ENCODE measurements at places on chromosomes 7 and 10.

DNA sequence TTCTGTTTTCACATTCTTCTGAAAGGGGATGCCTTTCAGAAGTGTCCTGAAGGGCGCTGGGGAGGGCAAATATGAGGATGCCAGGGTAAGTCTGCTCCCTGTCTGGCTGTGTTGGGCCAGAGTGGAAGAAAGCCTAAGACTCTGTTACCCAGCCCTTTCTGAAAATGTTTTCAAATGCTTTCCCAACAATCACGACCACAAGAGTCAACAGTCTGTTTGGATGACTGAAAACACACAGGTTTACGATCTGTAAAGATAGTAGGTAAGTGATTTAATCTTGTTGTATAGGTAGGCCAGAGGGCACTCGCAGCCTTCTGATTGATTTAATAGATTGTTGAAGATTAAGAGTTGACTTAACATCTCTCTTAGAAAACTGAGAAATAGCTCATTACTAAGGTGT, 13.2 kb downstream of the SGPL1 start:
- H3K27ac ChIP-seq: no peak overlapping the region
- H3K36me3 ChIP-seq: peaks cover 33% of the 10 kb centered on the region
- H3K27me3 ChIP-seq: no peaks in the 10 kb centered on the region
- H3K4me3 ChIP-seq: no peak overlapping the region
- peaks cover 22% of the 10 kb centered on the region for H3K4me1 ChIP-seq

- H3K4me1 ChIP-seq: peaks cover 11% of the 10 kb centered on the region
- H3K36me3 ChIP-seq: no peaks in the 10 kb centered on the region
- DNase-seq: no peak
- no peak overlapping the region for H3K27ac ChIP-seq
- no peak overlapping the region for H3K4me3 ChIP-seq
Observed at GRCh38 chr10:86347856-86348255, 18.7 kb downstream of the GRID1 start.

- peak; percentile 94 for DNase-seq
- H3K4me3 ChIP-seq: no peak overlapping the region
- H3K4me1 ChIP-seq: peaks cover 24% of the 10 kb centered on the region
- H3K36me3 ChIP-seq: no peaks in the 10 kb centered on the region
- no peaks in the 10 kb centered on the region for H3K27me3 ChIP-seq
Observed at GRCh38 chr10:114306116-114306973, 67.3 kb downstream of the VWA2 start.

GRCh38 chr10:73876971-73877370, 2.6 kb upstream of the CAMK2G start:
- H3K4me1 ChIP-seq: peaks cover 20% of the 10 kb centered on the region
- H3K27me3 ChIP-seq: no peaks in the 10 kb centered on the region
- no peak overlapping the region for H3K27ac ChIP-seq
- no peak for DNase-seq
- peaks cover 8% of the 10 kb centered on the region for H3K36me3 ChIP-seq
- no peak overlapping the region for H3K4me3 ChIP-seq

GRCh38 chr7:91416155-91416865, 152.1 kb downstream of the FZD1 start:
- H3K27ac ChIP-seq: no peak overlapping the region
- no peaks in the 10 kb centered on the region for H3K4me1 ChIP-seq
- no peaks in the 10 kb centered on the region for H3K27me3 ChIP-seq
- DNase-seq: no peak

- no peaks in the 10 kb centered on the region for H3K27me3 ChIP-seq
- H3K4me1 ChIP-seq: no peaks in the 10 kb centered on the region
- H3K4me3 ChIP-seq: no peak overlapping the region
- H3K36me3 ChIP-seq: no peaks in the 10 kb centered on the region
Observed at GRCh38 chr10:49255883-49256282, 43.1 kb upstream of the C10orf71 start.

DNA sequence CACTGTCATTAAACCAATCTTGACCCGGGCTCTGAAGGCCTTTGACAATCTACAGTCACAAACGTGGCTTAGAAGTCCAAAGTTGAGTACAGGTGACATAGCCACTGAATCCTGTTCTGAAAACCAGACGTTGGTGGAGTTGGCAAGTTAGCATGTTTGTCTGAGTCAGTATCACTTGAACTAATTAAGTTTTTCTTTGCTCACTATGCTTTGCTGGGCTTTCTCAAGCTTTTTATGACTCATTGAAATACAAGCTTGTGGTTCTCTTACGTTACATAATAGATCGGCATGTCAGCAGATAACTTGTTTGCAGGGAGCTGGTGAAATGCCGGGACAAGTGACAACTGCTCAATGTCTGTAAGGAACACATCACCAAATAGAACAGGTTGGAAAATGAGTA, 53.8 kb downstream of the ARL5B start:
- no peaks in the 10 kb centered on the region for H3K27me3 ChIP-seq
- no peaks in the 10 kb centered on the region for H3K36me3 ChIP-seq
- H3K4me1 ChIP-seq: no peaks in the 10 kb centered on the region

- H3K4me3 ChIP-seq: no peak overlapping the region
- no peak overlapping the region for H3K27ac ChIP-seq
- H3K36me3 ChIP-seq: no peaks in the 10 kb centered on the region
Observed at GRCh38 chr10:103800789-103801540, 54.4 kb downstream of the SH3PXD2A start.

DNA sequence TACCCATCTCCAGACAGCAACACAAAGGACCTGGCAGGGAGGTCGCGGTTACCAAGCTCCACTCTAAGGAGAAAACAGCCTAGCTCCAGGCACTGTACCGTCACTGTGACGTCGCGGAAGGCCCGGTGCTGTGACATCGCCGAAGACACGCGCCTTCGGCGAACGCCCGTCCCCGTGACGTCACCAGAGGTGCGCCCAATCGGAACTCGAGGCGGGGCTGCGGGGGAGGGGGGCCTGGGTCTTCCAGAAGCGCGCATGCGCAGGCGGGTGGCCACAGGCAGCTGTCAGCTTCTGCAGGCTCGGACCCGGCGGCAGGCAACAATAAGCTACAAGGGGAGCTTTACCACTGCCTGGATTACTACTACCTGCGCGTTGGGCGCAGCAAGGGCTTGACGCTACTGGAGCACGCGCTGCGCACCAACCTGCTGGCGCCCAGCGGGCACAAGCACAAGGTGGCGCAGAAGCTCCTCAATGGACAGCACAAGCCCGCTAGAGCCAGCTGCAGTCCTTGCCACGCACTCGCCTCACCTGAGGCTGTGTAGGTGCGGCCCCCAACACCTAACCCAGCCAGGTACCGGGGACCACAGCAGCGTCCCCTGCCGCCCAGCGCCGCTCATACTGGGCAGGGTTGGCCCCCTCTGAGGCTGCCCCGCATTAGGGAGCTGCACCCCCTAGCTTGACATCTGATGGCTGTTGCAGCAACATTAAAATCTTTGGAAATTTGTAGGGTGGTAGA, 208.4 kb downstream of the TPST1 start:
- no peaks in the 10 kb centered on the region for H3K36me3 ChIP-seq
- H3K4me3 ChIP-seq: no peak overlapping the region
- no peaks in the 10 kb centered on the region for H3K27me3 ChIP-seq
- DNase-seq: peak; percentile 37
- H3K4me1 ChIP-seq: peaks cover 4% of the 10 kb centered on the region

DNA sequence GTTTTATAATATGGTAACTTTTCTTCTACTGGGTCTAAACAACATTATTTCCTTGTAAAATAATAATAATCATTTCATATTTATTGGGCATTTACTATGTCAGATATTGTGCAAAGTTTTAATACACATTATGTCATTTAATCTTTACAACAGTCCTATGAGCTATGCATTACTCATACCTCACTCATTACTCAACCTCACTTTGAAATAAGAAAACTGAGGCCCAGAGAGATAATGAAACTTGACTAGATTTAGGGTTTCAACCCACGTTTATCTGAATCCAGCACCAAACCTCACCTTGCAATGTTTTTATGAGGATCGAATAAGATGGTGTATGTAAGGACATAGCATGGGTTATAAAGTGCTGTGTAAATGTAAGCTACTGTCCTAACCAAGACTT, 153.2 kb upstream of the SLC13A1 start:
- H3K27me3 ChIP-seq: no peaks in the 10 kb centered on the region
- H3K4me3 ChIP-seq: no peak overlapping the region
- peaks cover 34% of the 10 kb centered on the region for H3K36me3 ChIP-seq
- H3K4me1 ChIP-seq: peaks cover 22% of the 10 kb centered on the region
- H3K27ac ChIP-seq: no peak overlapping the region
- no peak for DNase-seq

DNA sequence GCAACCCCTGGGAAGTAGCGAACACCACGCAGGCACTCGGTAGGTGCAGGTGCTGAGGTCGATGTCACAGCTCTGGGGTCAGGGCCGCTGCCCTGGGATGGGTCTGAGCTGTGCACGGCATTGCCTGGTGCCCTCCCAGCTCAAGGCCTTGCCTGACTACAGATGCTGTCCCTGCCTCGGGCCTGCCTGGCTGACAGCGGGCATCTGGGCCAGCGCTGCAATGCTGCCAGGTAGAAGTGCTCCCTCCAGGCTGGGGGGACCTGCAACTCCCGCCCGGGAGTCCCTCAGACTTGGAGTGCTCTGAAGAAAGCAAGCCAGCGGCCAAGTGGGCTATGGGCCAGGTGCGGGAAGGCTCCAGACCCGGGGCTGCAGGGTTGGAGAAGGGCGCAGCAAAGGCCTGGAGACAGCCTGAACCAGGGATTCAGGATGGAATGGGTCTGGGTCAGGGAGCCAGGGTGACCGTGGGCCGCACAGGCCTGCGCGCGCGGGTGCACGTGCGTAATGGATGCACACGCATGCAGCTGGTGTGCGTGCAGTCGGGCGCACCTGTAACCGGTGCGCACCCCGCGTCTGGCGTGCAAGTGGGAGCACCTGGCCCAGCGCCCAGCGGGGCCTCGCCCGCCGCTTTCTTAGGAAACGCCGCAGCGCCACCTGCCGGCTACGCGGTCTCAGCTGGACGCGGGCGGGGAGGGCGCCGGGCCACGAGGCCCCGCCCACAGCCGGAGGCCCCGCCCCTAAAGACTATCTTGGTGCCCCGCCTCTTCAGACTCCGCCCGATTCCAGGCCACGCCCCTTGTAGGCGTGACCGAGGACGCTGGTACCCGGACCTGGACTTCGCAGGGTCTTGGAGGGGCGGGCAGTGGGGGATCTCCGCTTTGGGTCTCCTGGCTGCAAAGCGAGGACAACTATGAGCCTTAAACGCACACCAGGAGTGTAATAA, 46.7 kb downstream of the MICALL2 start:
- H3K4me1 ChIP-seq: no peaks in the 10 kb centered on the region
- peaks cover 40% of the 10 kb centered on the region for H3K27me3 ChIP-seq
- H3K4me3 ChIP-seq: no peak overlapping the region
- peak; percentile 80 for DNase-seq
- H3K36me3 ChIP-seq: no peaks in the 10 kb centered on the region

- no peaks in the 10 kb centered on the region for H3K27me3 ChIP-seq
- H3K27ac ChIP-seq: no peak overlapping the region
- no peak overlapping the region for H3K4me3 ChIP-seq
- H3K4me1 ChIP-seq: peaks cover 16% of the 10 kb centered on the region
Observed at GRCh38 chr7:47428768-47429472, 153.0 kb downstream of the TNS3 start.

DNA sequence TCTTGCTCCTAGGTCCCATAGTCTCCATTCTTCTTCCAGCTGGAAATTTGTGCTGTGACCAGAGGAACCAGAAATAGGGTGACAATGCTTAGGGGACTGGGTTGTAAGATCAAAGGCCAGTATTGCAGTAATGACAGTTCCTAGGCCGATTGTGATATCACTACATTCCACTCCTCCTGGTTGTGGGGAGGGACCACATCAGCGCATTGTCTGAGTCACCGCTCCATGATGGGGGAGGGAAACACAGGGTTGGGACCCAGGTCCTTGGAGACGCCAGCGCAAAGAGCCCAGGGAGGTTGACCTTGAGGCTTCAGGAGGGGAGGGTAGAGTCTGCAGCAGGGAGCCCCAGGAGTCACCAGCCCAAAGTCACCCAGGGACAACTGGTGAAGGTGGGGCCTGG, 20.8 kb upstream of the GGCT start:
- no peak overlapping the region for H3K27ac ChIP-seq
- 0 out of 2 replicates have a peak, but pooled peaks cover under 1% of the 10 kb centered on the region for H3K4me1 ChIP-seq
- no peak overlapping the region for H3K4me3 ChIP-seq
- no peaks in the 10 kb centered on the region for H3K27me3 ChIP-seq

DNA sequence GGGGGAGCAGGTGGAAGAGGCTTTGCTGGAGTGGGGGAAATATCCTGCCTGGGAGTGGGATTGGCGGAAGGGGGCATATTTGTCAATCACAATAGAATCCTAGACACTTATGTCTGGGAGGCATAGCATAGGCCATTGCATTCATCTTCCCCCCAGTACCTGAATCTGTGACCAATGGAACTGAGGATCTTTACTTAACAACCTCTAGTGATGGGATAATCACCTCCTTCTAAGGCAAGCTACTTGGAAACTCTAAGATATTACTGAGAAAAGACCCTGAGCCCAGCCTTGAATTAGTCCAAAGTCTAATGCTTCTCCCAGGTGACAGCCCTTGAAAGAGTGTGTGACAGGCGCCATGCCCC, 90.7 kb downstream of the NPSR1 start:
- no peaks in the 10 kb centered on the region for H3K36me3 ChIP-seq

GRCh38 chr7:2280424-2280823, 33.8 kb downstream of the SNX8 start:
- H3K27me3 ChIP-seq: no peaks in the 10 kb centered on the region
- DNase-seq: no peak
- no peaks in the 10 kb centered on the region for H3K4me1 ChIP-seq

GRCh38 chr10:98086837-98087708, 47.4 kb upstream of the R3HCC1L start:
- no peak overlapping the region for H3K27ac ChIP-seq
- DNase-seq: no peak
- no peaks in the 10 kb centered on the region for H3K36me3 ChIP-seq

- DNase-seq: no peak
- H3K4me1 ChIP-seq: peaks cover 30% of the 10 kb centered on the region
- H3K27me3 ChIP-seq: no peaks in the 10 kb centered on the region
- H3K27ac ChIP-seq: no peak overlapping the region
- H3K36me3 ChIP-seq: peaks cover 29% of the 10 kb centered on the region
Observed at GRCh38 chr7:44748948-44749731, 493 bp downstream of the ZMIZ2 start.

DNA sequence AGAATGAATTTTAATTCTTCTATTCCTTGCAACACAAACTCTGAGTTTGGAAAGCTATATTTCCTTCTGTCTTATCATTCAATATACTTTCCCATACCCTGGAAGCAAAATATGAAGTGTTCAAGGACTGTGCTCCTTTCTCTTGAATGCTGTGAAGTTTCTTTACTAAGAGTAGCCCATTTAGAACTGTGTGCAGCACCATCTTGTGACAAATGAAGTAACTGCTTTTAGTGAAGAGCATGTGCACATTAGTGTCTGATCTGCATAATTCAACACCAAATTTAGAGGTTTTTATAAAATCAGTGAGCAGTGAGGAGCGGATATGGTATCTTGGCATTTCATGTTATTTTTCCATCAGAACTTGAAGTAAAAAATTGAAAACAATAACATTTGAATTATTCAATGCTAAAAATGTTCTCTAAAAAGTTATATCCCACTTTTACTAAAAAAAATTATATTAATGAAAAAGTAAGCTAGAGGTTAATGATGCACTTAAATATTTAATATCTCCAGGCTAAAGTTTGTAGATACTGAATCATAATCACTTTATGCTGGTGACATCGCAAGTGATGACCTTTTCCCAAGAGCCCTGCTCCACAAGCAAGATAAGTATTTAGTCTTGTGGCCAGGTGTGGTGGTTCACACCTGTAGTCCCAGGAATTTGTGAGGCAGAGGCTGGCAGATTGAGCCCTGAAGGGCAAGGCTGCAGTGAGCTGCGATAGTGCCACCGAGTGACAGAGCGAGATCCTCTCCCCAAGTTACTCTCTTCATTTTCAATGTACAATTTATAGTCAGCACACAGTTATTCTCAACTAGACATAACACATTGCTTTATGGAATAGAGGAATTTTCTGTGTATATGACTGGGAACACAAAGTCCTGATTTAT, 108.8 kb upstream of the PCLO start:
- no peak for DNase-seq
- H3K36me3 ChIP-seq: no peaks in the 10 kb centered on the region
- H3K27ac ChIP-seq: no peak overlapping the region
- no peak overlapping the region for H3K4me3 ChIP-seq
- H3K4me1 ChIP-seq: no peaks in the 10 kb centered on the region
- no peaks in the 10 kb centered on the region for H3K27me3 ChIP-seq
